Bladder microvascular endothelial cell (primary cell): ENCODE measurements at places on chromosomes 11 and 22. TPM values are rescaled to one million over a fixed set of nuclear protein-coding genes. Genes with fewer than 3 reads are reported as not detected.

The HIC2 gene
- 1.9 and 4.2 TPM in 2 replicates for total RNA-seq

The SLC22A9 gene
- not detected in 2 replicates for total RNA-seq

The RASL10A gene
- total RNA-seq, result 0.16 and 0.25 TPM in 2 replicates

The ZDHHC8 gene
- 5.3 and 34.4 TPM in 2 replicates for total RNA-seq

The MMP8 gene
- total RNA-seq, result not detected in 2 replicates

The NPAS4 gene
- not detected in 2 replicates for total RNA-seq

The TSPAN32 gene
- total RNA-seq, result not detected in 2 replicates

The HORMAD2 gene
- total RNA-seq, result not detected in 2 replicates

The SYCE3 gene
- total RNA-seq, result not detected in 2 replicates

The OR2AG1 gene
- total RNA-seq, result under 0.01 TPM in 1 of 2 replicates, not detected in the other

The GRAMD4 gene
- total RNA-seq, result 8.6 and 22.2 TPM in 2 replicates

The DMC1 gene
- 0.69 and 1.5 TPM in 2 replicates for total RNA-seq

The C22orf23 gene
- 0.16 TPM in 1 of 2 replicates, not detected in the other for total RNA-seq

The PNPLA2 gene
- 19.8 and 44.4 TPM in 2 replicates for total RNA-seq

The KCNQ1 gene
- total RNA-seq, result 0.13 and 0.32 TPM in 2 replicates

The ADAMTS8 gene
- total RNA-seq, result not detected in 2 replicates

The SMIM35 gene
- not detected in 2 replicates for total RNA-seq
